ENCODE measurements at places on chromosomes 12 and 14.
A peak's percentile ranks its signal among the peaks of the same experiment; 100 is the strongest.

DNA sequence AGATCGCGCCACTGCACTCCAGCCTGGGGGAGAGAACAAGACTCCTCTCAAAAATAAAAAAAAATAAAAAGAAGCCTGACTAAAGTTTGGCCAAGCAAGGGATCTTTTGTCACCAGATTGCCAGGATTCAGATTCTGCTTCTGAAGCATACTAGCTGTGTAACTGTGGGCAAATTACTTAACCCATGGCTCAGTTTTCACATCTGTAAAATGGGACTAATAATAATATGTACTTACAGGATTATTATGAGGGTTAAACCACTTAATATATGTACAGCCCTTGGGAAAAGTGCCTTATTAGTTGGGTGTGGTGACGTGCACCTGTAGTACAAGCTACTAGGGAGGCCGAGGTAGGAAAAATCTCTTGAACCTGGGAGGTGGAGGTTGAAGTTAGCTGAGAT, 21.7 kb upstream of the YAF2 start:
- no peak for DNase-seq

GRCh38 chr12:52601671-52602070, 408 bp upstream of the KRT72 start:
- DNase-seq, result peak; percentile 36

- DNase-seq, result no peak
These were observed 135.1 kb downstream of the ERC1 start for GRCh38 chr12:1126091-1126490.

- no peak for DNase-seq
These were observed 15.0 kb downstream of the AQP6 start for GRCh38 chr12:49987625-49988303.

DNA sequence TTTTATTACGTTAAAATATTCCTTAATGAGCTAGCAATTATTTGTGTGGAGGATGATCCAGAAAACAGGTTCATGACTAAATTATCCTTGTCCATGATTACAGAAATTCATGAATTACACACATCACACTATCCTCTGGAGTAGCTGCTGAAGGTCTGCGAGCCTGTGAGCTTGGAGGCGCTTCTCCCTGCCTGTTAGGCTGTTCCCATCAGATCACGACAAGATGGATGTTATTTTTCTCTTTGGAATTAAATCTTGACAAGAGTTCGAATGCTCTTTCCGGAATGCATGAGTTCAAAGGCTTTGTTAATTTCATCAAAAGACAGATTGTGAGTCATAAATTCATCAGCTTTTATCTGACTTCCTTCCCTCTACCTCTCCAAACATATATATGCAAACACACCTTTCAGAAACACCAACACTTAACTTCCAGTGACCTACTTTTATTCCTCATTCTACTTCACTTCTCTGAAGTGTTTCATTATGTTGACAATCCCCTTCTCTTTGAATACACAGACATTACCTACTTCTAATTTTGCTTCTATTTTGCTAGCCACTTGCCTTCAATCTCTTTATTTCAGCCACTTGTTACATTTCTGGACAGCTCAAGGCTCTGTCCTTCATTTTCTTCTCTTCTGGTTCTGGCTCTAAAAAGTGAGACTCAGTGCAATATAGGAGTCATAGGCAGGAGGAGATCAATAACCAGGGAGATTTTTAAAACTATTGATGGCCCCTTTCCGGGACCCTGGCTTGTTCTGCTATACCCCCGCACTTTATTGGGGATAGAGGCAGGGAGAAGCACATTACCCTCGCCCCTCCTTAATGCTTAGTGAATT, 274.6 kb downstream of the BTG1 start:
- DNase-seq, result no peak

DNA sequence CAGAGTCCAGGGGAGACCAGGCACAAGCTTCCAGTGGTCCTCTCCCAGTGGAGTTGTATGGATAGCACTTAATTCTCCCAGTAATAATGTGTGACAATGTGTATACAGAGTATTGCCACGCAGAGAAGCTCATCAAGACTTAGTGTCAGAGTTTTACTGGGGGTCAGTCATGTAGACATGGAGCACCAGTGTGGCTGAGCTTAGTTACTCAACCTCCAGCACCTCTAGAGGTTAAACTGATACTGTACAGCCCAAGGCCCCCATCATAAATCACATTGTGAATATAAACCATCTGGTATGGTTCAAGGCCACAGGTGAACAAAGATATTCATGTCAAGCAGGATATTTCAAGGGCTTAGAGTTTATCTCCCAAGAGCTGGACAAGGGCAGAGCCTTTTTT, 378.1 kb upstream of the TMPO start:
- DNase-seq, result no peak

- no peak for DNase-seq
These were observed 2.8 kb downstream of the KIF21A start for GRCh38 chr12:39440101-39440500.

GRCh38 chr14:79829405-79830166, 381.7 kb downstream of the DIO2 start:
- DNase-seq, result no peak

DNA sequence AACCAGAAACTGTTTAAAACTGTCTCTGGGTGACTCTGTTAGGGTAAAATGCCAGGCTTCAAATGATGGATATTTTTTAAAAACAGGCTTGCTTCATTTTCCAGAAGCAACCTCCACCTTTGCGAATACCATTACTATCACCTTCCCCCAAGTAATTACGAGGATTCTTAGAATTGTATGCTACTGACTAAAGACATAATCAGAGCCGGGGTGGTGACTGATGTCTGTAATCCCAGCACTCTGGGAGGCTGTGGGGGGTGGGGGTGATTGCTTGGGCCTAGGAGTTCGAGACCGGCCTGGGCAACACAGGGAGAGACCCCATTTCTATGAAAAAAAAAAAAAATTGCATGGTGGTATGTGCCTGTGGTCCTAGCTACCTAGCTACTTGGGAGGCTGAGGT, 38.3 kb downstream of the FGD6 start:
- DNase-seq, result no peak

GRCh38 chr12:107108995-107109508, 15.7 kb upstream of the CRY1 start:
- DNase-seq, result no peak

DNA sequence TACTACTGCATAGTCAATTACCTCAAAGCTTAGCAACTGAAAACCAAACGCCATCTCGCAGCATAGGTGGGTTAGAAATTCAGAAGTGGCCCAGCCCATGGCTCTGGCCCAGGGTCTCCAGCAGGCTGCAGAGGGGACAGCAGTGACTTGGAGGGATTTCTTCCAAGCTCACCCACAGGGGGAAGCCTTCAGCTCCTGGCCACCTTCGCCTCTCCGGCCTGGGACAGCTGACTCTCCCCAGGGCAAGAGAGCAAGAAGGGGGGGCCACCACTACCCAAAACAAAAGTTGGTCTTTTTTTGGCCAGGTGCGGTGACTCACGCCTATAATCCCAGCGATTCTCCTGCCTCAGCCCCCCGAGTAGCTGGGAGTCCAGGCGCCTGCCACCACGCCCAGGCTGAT, 32.2 kb upstream of the ANKRD9 start:
- no peak for DNase-seq

DNA sequence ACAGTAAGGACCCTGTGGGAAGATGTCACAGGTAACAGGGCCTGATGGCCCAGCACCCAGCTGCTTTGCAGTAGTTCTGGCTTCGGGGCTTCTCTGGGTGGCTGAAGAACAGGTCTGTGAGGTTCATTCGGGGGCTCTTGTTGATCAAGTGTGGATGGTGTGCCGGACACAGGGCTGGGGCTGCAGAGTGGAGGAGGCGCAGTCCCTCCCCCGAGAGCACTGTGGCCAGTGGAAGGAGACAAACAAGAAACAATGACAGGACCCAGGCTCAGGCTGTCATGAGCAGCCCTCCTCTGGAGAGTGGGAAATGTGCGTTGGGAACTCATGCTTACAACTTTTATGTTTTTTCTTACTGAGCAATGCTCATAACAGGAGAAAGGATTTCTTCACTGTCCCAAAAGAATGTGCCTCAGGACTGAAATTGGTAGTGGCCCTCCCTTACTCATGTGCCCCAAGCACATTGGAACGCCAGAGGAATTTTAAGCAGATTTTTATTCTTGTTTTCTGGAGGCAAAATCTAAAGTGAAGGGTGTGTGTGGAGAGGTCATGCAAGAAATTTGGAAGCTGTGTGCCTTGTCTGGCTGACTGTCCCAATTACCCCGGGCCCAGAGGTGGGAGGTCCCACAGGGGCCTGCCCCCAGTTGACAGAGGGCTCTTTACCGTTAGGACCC, 233.8 kb downstream of the CACNA1C start:
- DNase-seq, result no peak

Measured in ecto neural progenitor cell (in vitro differentiated cells).